ENCODE measurements at places on chromosomes 3 and 15. TPM values are rescaled to one million over a fixed set of nuclear protein-coding genes. Genes with fewer than 3 reads are reported as not detected.

Gene ZNF662
- 7.6 TPM for total RNA-seq

Gene HCLS1
- 327 TPM for total RNA-seq

Gene VEPH1
- total RNA-seq, result not detected

Gene GPR62
- total RNA-seq, result not detected

Gene ADAMTS9
- total RNA-seq, result 0.10 TPM

Gene TIGIT
- 21.2 TPM for total RNA-seq

Gene ALAS1
- total RNA-seq, result 27.1 TPM

Gene NRG4
- total RNA-seq, result not detected

Gene RLBP1
- total RNA-seq, result not detected

GRCh38 chr3:24829011-24829581 is 334.4 kb upstream of the THRB start:
- no peaks in the 10 kb centered on the region for H3K4me1 ChIP-seq
- H3K4me3 ChIP-seq, result no peak overlapping the region
- no peaks in the 10 kb centered on the region for H3K36me3 ChIP-seq
- peaks cover 18% of the 10 kb centered on the region for H3K27me3 ChIP-seq

DNA sequence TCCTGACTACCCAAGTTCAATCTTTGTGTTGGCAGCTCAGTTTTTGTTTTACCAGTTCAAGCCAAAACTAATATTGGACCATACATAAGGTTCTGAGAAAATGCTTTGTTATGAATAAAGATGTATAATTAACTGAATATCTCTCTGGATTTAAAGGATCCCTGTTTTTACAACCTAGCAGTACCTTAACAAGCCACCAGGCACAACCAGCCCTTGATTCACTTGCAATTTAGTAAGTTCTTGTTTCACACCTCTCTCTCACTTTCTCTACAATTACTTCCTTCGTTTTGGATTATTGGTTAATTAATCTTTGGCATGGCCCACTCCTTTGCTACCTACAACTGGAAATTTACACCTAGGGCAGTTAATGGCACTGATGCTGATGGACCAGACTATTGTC is 531.9 kb downstream of the SQOR start:
- DNase-seq, result no peak
- no peaks in the 10 kb centered on the region for H3K27me3 ChIP-seq
- no peak overlapping the region for H3K4me3 ChIP-seq

- no peak overlapping the region for H3K4me3 ChIP-seq
- peaks cover 15% of the 10 kb centered on the region for H3K4me1 ChIP-seq
- no peak for DNase-seq
Measured at GRCh38 chr3:152376351-152377183, 107.8 kb downstream of the MBNL1 start.

GRCh38 chr3:122331886-122332285 is 6.8 kb downstream of the CSTA start:
- H3K4me3 ChIP-seq, result no peak overlapping the region
- H3K27me3 ChIP-seq, result no peaks in the 10 kb centered on the region
- H3K36me3 ChIP-seq, result no peaks in the 10 kb centered on the region
- no peaks in the 10 kb centered on the region for H3K4me1 ChIP-seq

GRCh38 chr3:15458212-15458780 is 30.9 kb downstream of the EAF1 start:
- H3K36me3 ChIP-seq, result peaks cover 4% of the 10 kb centered on the region
- no peak overlapping the region for H3K4me3 ChIP-seq
- no peaks in the 10 kb centered on the region for H3K27me3 ChIP-seq

DNA sequence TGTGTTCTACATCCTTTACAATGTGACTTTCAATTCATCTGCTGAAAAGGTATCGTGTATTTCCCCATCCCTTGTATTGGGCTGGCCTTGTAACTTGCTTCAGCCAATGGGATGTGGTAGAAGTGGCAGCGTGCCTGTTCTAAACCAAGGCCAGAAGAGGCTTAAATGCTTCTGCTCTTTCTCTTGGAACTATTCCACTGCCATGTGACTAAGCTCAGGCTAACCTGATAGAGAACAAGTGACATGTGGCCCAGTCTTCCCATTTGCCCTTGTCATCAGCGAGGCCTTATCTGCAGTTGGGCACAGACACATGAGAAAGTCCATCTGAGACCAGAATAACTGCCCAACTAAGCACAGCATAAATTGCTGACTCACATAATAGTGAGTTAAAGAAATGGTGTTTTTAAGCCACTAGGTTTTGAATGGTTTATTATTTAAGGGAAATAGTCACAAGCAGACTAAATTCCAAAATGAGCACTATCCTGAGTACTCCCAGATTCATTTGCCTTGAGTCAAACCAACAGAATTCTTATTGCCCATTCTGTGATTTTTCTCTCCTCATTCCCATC is 230.2 kb downstream of the CPNE4 start:
- H3K36me3 ChIP-seq, result no peaks in the 10 kb centered on the region
- H3K27me3 ChIP-seq, result no peaks in the 10 kb centered on the region
- no peaks in the 10 kb centered on the region for H3K4me1 ChIP-seq
- no peak overlapping the region for H3K4me3 ChIP-seq

- peaks cover 15% of the 10 kb centered on the region for H3K4me1 ChIP-seq
- no peaks in the 10 kb centered on the region for H3K27me3 ChIP-seq
- no peaks in the 10 kb centered on the region for H3K36me3 ChIP-seq
- H3K4me3 ChIP-seq, result no peak overlapping the region
- no peak for DNase-seq
- no peak overlapping the region for H3K27ac ChIP-seq
Measured at GRCh38 chr15:63545520-63545919, 41.1 kb downstream of the USP3 start.

DNA sequence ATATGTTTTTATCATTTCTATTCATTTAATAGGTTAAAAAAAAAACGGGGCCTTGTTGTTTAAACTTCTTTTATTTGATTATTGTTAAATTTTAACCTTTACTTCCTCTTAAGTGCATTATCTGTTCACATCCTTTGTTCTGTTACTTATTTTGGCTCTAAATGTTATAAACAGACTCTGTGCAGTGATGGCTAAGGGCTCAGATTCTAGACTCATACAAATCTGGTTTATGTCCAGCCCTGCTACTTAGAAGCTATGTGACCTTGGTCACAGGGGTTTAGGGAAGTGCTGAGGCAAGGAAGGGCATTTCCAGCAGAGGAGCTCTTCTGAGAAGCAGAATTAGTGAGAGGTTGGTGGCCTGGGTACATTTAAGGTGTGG is 55.3 kb upstream of the VILL start:
- no peak overlapping the region for H3K27ac ChIP-seq
- H3K4me1 ChIP-seq, result no peaks in the 10 kb centered on the region
- DNase-seq, result no peak
- H3K4me3 ChIP-seq, result no peak overlapping the region
- H3K36me3 ChIP-seq, result no peaks in the 10 kb centered on the region
- no peaks in the 10 kb centered on the region for H3K27me3 ChIP-seq

DNA sequence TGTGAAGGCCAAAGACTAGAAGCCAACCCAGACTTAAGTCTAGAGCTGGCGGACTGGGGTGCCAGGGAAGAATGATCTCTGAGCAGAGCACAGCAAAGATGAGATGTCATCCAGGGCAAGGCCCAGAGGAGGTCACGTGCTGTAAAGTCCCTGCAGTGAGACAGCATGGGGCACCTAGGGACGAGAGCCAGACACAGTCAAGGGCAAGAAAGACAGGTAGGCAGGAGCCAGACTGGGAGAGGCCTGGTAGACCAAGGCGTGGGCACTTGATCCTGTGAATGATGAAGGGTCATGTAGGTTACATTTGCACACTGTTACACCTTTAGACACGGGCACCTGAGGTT is 379.7 kb upstream of the PROK2 start:
- no peak for DNase-seq
- H3K36me3 ChIP-seq, result no peaks in the 10 kb centered on the region
- no peak overlapping the region for H3K27ac ChIP-seq
- H3K27me3 ChIP-seq, result no peaks in the 10 kb centered on the region
- no peak overlapping the region for H3K4me3 ChIP-seq

- DNase-seq, result no peak
- no peak overlapping the region for H3K27ac ChIP-seq
- H3K4me3 ChIP-seq, result no peak overlapping the region
Measured at GRCh38 chr3:128326051-128326823, 140.5 kb downstream of the DNAJB8 start.

GRCh38 chr3:184040010-184040409 is 8.5 kb downstream of the HTR3D start:
- DNase-seq, result no peak
- no peaks in the 10 kb centered on the region for H3K4me1 ChIP-seq
- no peak overlapping the region for H3K27ac ChIP-seq
- no peaks in the 10 kb centered on the region for H3K27me3 ChIP-seq
- no peaks in the 10 kb centered on the region for H3K36me3 ChIP-seq
- H3K4me3 ChIP-seq, result no peak overlapping the region

GRCh38 chr3:1848935-1849334 is 249.7 kb upstream of the CNTN4 start:
- H3K27ac ChIP-seq, result no peak overlapping the region
- H3K4me3 ChIP-seq, result no peak overlapping the region
- H3K36me3 ChIP-seq, result no peaks in the 10 kb centered on the region
- no peaks in the 10 kb centered on the region for H3K4me1 ChIP-seq

DNA sequence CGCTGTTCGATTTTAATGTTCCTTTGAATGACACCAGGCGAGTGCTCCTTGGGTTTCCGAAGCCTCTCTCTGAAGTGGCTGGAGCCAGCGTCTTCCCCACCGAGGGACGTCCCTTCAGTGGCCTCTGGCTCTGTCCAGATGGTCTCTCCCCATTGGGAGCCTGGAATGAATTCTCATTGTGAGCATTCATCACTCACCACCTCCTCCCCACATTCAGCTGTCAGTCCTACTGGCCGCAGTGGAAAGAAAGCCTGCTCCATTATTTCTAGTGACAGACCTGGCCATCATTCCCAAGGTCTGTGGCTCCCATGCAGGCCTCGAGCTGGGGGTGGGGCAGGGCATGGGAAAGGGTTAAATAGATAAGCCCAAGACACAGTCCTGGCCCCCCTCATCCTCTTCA is 35.2 kb downstream of the ZNF710 start:
- no peaks in the 10 kb centered on the region for H3K27me3 ChIP-seq
- no peaks in the 10 kb centered on the region for H3K36me3 ChIP-seq
- no peak for DNase-seq
- H3K27ac ChIP-seq, result no peak overlapping the region

DNA sequence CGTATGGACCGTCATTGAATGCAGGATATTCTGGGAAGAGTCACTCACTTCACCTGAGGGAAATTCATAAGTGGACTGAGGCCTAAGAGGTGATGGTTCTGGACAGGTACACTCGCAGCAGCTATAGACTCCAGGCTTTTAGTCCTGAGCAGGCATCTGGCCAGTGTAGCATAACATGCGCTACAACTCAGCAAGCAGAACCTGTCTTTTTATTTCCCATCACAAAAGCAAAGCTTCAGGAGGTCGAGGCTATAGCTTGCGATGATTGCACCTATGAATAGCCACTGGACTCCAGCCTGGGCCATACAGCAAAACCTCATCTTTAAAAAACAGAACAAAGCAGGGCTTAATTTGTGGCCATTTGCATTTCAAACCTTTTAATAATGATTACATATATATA is 185.8 kb downstream of the KCNH8 start:
- no peak overlapping the region for H3K27ac ChIP-seq
- no peak overlapping the region for H3K4me3 ChIP-seq
- no peaks in the 10 kb centered on the region for H3K27me3 ChIP-seq
- H3K36me3 ChIP-seq, result no peaks in the 10 kb centered on the region

DNA sequence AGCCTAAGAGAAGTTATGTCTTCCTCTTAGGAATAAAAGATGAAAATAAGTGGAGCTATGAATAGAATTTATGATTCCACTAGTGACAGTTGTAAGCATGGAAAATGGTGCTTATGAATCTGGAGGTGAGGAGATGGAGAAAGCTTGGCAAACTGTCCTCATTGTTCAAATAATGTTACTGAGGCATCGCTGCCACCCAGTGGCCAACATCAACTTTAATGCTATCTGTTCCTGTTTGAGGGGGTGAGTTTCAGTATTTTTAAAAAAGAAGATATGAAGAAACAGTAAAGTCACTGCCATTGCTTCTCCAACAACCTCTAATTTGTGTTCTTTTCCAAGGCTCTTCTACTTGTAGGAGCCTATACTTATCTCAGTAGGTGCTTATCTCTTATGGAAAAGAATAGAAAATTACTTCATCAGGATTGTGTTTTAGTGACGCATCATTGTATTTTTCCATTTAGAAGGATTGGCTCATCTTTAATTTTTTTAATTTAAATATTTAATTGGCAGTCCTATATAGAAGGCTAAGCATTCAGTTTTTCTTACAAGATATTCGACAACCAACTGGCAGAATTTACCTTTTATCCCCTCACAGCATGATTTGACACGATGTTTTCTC is 260.4 kb upstream of the P2RY1 start:
- no peaks in the 10 kb centered on the region for H3K4me1 ChIP-seq
- no peak overlapping the region for H3K27ac ChIP-seq
- H3K36me3 ChIP-seq, result no peaks in the 10 kb centered on the region
- no peaks in the 10 kb centered on the region for H3K27me3 ChIP-seq
